ENCODE measurements at places on chromosomes 6 and 20. TPM values are rescaled to one million over a fixed set of nuclear protein-coding genes. Genes with fewer than 3 reads are reported as not detected.

The LRRC73 gene
- 0.20 TPM for total RNA-seq

The ZDHHC14 gene
- 5.5 TPM for total RNA-seq

The GNRH2 gene
- not detected for total RNA-seq

The GLO1 gene
- total RNA-seq = 93.5 TPM

Data from skin of body (tissue), 3 donors.